ENCODE measurements at places on chromosomes 16 and 17.

- no peak for DNase-seq
Measured at GRCh38 chr17:60129164-60129563, 20.6 kb upstream of the CA4 start.

- DNase-seq: no peak
Measured at GRCh38 chr16:59411961-59412841, 678.1 kb upstream of the GOT2 start.

DNA sequence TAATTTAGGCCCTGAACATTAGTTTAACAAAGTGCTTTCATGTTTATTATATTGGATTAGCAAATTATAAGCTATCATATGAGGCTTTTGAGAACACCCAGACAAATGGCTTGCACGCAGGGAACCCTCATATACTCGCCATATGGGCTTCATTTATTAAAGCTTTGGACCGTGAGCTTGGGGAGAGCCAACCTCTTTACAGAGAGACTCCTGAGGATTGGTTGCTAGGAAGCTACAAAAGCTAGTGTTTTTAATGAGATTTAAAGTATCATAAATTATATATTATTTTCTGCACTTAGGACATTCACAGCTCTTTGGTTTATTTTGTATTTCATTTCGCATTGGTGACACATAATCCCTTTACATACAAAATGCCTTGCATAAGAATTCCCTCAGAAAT is 193.8 kb upstream of the TOX3 start:
- no peak for DNase-seq

- no peak for DNase-seq
Measured at GRCh38 chr17:16415031-16415924, at the start of gene TRPV2. Gene TRPV2, plus strand, starts transcription at chr17:16415571. Its CDS starts 2,098 bp downstream, at chr17:16417669.

GRCh38 chr16:80034469-80034826 is 433.9 kb upstream of the MAF start:
- DNase-seq: no peak

GRCh38 chr16:69848637-69849545 is 86.8 kb downstream of the WWP2 start:
- no peak for DNase-seq

DNA sequence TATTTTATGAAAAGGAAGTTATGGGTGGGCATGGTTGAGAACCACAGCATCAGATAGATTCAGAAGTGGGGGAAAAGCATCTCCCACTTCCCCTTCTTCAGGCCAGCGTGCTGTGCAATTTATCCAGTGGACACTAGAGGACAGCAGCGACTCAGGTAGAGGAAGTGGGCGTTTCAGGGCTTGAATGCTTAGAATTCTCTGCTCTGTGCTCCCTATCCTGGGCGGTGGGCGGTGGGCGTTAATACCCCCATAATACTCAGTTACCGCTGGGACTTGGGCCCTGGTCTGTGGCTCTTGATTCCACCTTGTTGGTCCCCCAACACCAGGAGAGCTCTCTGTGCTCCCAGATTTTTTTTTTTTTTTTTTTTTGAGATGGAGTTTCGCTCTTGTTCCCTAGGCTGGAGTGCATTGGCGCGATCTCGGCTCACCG is 3.7 kb upstream of the LYZL6 start:
- DNase-seq: peak; percentile 1

GRCh38 chr17:16342979-16343378 is 10.3 kb downstream of the CENPV start:
- DNase-seq: no peak

DNA sequence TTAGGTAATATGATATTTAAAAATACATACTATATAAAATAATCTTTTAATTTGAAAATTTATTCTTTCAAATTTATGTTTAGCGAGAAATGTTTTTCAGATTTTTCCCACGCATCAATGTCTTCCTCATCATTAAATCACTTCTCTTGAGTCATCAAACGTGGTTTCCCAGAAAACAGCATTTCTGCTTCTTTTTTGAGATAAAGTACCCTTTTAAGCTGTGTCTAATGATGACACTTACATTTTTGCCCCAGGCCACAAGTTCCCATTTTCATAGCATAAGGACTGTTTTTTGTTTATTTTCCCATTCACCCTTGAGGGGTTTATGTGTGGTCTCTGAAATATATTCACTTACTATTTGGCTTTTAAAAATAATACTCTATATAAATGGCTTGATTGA is 139.0 kb upstream of the HS3ST3A1 start:
- no peak for DNase-seq

- no peak for DNase-seq
Measured at GRCh38 chr16:67782567-67783352, 23.6 kb downstream of the RANBP10 start.

GRCh38 chr16:15682105-15682570 is 32.1 kb downstream of the NDE1 start:
- peak; percentile 24 for DNase-seq

GRCh38 chr17:51401279-51401678 is 140.9 kb downstream of the UTP18 start:
- no peak for DNase-seq

DNA sequence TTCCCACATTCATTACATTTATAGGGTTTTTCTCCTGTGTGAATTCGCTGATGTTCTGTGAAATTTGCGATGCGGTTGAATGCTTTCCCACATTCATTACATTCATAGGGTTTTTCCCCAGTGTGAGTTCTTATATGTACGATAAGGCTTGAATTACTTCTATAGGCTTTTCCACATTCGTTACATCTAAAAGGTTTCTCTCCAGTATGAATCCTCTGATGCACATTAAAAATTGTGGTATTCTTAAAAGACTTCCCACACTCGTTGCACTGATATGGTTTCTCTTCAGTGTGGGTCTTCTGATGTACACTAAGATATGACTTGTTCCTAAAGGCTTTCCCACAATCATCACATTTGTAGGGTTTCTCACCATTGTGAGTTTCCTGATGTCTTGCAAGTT is 30.4 kb downstream of the ZNF624 start:
- no peak for DNase-seq

DNA sequence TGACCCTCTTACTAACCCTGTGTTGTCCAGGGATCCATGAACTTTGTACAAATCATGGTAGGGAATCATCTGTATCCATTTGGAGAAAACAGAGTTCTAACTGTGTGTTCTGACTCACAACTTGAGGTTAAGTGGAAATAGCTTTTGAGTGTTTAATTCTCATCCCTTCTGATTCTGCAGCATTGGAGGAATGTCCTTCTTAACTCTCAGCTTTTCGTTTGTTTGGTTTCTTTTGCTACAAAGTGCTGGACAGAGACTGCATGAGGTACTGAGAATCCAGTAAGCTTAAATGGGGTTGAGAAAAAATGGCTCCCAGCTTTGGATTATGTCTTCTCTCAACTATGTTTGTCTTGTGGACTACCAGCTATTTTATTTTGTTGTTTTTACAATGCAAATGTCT is 352.1 kb upstream of the KIF2B start:
- DNase-seq: no peak

GRCh38 chr16:74462361-74462760 is 41.1 kb upstream of the CLEC18B start:
- DNase-seq: no peak

GRCh38 chr16:19481296-19481695 is 40.6 kb downstream of the GDE1 start:
- DNase-seq: no peak

- DNase-seq: no peak
Measured at GRCh38 chr16:10325783-10326543, 59.9 kb upstream of the ATF7IP2 start.

DNA sequence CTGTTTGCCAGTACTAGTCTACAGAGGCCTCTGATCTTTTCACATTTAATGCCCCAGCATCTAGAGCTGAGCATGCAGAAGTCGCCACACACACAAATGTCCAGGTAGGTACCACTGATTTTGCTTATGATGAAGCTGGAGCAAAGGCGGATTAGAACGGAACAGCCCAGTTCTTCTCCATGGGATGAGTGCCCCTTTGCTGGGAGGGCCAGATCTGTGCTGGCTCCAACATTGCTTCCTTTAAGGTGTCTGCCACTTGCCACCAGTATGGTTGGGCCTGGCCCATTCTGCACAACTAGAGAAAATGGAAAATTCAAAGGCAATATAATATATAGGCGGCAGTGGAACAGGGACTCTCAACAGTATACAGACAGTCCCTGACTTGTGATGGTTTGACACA is 2.2 kb upstream of the MNT start:
- no peak for DNase-seq
